ENCODE measurements at places on chromosomes 11 and 22.

DNA sequence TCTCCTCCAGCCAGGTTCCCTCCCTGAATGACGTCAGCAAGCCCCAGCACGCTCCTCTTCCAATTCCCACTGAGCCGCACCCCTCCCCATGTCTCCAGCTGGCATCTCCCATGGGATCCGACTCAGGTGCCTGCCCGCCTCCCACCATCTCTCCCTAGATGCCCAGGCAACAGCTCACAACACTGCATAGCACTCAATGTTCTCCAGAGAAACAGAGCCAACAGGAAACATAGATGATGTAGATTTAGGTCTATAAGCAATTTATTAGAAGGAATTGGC, 532.3 kb downstream of the BRD1 start:
- no peak for DNase-seq

GRCh38 chr11:73314117-73314961, 6.3 kb downstream of the ARHGEF17 start:
- DNase-seq, result no peak

- DNase-seq, result no peak
Observed at GRCh38 chr11:67469508-67469811, 409 bp upstream of the TMEM134 start.

DNA sequence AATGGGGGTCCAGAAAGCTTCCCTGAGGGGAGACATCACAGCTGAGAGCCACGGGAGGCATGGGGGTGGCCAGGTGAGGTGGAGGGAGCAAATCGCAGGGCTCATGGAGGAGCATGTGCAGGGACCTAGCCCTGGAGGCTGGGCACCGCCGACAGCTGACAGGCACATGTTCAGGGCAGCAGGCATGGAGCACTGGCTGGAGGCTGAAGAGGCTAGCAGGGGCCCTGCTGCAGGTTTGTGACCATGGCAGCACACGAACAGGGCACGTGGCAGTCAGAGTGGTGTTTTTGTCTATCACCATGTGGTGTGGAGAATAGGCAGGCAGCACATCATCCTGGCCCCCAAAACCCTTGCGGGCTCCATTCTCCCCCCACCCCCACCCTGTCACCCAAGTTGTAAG, 10.1 kb upstream of the CDC42EP2 start:
- DNase-seq, result no peak

GRCh38 chr11:11628651-11629050, 6.8 kb upstream of the GALNT18 start:
- DNase-seq, result no peak

DNA sequence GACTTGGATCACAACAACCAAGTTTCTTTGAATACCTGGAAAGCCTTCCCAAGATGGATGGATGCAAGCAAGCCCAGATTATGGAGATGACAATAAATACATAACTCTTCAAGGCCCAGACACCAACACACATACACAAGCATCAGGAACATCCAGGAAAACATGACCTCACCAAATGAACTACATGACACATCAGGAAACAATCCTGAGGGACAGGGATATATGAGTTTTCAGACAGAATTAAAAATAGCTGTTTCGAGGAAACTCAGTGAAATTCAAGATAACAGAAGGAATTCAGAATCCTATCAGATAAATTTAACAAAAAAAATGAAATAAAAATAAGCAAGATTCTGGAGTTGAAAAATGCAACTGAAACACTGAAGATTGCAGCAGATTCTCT, 659.4 kb downstream of the METTL15 start:
- no peak for DNase-seq

- DNase-seq, result no peak
Observed at GRCh38 chr11:40062616-40063015, 1396.8 kb downstream of the LRRC4C start.

GRCh38 chr22:17101475-17102296, 16.9 kb downstream of the IL17RA start:
- DNase-seq, result no peak

DNA sequence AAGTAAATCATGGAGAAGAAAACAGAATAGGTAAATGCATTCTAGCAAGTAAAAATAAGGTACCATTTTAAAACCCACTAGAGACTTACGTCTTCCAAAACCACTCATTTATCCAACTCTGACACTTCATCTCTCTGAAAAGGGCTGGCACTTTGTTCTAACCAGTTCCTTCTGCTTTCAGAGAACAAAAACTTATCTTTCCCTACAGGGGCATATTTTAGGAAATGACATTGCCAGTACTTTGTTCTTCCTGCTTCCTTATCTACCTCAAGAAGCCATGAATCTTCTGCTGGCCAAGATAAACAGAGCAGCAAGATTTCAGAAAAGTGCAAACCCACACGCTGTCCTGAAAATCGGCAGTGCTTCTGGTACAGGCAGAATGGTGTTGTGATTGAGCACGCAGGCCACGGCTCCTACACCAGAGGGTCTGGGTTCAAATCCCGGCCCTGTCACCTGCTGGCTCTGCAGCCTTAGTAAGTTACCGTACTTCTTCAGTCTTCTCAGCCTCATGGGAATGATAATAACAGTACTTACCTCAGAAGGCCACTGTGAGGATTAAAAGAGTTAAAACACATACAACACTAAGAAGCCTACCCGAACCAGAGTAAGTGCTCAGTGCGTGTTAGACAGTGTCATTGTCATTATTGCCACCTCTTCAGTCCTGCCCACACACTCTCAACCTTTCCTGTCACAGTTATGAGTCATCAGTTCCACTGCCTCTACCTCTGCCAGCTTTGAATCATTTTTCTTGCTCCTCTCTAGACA, 11.0 kb downstream of the MPZL3 start:
- peak; percentile 90 for DNase-seq

DNA sequence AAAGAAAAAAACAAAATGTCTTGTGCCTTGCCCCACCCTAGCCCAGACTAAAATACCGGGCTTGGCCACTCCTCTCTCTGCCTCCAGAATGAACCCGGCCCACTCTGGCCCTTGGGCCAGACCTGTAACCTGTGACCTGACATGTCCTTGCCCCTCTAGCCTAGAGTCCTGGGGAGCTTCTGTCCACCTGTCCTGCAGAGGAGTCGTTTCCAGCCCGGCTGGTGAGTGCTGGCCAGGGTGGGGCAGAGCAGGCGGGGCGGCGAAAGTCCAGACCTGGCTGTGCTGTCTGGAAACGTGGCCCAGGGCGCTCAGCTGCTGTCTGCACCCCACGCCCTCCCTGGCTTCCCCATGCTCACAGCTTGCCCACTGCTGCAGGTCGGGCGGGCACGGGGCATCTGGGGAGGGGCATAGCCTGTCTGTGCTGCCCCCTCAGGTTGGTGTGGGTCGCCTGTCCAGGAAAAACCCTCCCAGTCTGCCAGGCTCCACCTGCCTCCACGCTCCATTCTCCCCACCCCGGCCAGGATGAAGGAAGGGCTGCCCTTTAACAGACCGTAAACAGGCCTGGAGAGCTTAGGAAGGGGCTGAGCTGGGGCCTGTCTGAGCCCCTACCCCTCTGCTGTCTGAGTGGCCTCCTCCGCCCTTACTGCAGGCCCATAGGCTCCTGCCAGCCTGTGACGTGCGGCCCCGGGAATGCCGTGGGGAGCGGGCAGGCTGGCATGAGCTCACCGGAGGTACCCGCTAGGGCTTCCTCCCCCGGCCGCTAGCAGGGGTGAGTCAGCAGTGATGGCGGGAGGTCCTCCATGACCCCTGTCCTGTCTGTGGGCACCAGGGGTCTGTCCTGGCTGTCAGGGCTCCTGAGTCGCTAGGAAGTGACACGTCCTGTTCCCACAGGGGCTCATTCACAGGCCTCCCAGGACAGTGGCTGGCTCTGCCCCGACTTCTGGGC, 1.9 kb downstream of the CD151 start:
- DNase-seq, result no peak

GRCh38 chr22:39414886-39415285, 15.3 kb downstream of the TAB1 start:
- DNase-seq, result no peak

DNA sequence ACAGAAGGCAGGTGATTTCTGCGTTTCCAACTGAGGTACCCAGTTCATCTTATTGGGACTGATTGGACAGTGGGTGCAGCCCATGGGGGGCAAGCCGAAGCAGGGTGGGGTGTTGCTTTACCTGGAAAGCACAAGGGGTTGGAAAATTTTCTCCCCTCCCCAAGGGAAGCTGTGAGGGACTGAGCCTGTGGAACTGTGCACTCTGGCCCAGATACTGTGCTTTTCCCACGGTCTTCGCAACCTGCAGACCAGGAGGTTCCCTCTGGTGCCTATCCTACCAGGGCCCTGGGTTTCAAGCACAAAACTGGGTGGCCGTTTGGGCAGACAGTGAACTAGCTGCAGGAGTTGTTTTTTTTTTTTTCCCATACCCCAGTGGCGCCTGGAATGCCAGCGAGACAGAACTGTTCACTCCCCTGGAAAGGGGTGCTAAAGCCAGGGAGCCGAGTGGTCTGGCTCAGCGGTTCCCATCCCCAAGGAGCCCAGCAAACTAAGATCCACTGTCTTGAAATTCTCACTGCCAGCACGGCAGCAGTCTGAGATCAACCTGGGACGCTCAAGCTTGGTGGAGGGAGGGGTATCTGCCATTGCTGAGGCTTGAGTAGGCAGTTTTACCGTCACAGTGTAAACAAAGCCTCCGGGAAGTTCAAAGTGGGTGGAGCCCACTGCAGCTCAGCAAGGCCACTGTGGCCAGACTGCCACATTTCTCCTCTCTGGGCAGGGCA, 97.2 kb downstream of the JRKL start:
- no peak for DNase-seq

GRCh38 chr11:81869351-81870065, 864.2 kb downstream of the FAM181B start:
- DNase-seq, result peak; percentile 96
